ENCODE measurements at places on chromosomes 13 and 19.
A peak's percentile ranks its signal among the peaks of the same experiment; 100 is the strongest.

- no peak for DNase-seq
Observed at GRCh38 chr19:34661357-34661756, 15.6 kb downstream of the SCGB2B2 start.

DNA sequence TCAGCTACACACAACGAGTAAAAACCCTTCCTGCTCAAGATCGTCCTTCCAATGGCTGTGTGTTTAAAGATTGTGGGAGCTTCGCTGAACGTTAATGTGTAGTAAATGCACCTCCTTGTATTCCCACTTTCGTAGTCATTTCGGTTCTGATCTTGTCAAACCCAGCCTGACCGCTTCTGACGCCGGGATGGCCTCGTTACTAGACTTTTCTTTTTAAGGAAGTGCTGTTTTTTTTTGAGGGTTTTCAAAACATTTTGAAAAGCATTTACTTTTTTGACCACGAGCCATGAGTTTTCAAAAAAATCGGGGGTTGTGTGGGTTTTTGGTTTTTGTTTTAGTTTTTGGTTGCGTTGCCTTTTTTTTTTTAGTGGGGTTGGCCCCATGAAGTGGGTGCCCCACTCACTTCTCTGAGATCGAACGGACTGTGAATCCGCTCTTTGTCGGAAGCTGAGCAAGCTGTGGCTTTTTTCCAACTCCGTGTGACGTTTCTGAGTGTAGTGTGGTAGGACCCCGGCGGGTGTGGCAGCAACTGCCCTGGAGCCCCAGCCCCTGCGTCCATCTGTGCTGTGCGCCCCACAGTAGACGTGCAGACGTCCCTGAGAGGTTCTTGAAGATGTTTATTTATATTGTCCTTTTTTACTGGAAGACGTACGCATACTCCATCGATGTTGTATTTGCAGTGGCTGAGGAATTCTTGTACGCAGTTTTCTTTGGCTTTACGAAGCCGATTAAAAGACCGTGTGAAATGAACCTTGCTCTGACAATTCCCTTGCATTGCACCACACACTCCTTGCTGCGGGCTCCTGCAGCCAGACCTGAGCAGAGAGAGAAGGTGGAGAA, 2.7 kb upstream of the FAM174C start:
- DNase-seq, result no peak

DNA sequence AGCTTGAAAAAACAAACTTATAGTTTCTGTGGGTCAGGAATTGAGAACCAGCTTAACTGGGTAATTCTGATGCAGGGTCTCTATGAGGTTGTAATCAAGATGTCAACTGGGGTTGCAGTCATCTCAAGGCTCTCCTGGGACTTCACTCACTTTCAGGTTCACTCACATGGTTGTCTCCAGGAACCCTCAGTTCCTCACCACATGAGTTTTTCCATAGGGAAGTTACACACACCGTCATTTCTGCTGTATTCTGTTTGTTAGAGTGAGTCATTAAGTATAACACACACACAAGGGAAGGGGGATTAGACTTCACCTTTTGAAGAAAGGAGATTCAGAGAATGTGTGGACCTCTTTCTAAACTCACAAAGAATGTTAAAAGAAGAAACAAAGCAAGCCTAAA, 34.9 kb upstream of the MLNR start:
- no peak for DNase-seq

DNA sequence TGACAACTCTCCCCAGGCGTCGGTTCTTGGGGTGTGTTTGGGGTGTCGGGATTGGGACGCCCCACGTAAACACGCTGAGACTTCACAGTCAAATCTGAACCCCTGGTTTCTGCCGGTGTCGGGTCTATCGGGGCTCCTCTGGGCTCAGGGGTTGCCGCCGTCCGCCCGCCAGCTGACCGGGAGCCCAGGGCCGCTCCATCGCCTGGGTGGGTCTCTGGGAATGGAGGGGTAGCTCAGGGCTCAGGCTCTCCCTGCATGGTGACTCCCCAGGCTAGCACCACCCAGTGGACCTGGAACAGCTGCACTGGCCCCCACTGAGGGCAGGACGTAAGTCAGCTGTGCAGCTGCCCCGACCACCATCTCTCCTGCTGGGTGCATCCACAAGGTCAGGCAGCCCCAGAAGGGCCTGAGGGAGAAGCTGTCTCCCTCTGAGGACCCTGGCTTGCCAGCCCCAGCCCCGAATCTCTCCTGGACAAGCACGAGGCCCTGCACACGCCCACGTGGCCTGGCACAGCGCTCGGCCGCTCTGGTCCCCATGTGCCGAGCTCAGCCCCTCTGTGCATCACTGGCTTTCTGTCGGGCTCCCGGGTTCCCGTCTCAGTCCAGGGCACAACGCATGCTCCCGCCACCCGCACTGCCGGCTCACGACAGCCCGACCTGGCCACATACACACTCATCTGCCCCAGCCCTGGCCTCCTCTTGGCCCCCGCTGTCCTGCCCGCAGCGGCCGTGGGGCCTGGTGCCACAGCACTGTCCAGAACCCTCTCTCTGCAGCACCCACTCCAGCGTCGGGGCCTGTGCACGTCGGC, 6.1 kb downstream of the RNF126 start:
- DNase-seq, result no peak

DNA sequence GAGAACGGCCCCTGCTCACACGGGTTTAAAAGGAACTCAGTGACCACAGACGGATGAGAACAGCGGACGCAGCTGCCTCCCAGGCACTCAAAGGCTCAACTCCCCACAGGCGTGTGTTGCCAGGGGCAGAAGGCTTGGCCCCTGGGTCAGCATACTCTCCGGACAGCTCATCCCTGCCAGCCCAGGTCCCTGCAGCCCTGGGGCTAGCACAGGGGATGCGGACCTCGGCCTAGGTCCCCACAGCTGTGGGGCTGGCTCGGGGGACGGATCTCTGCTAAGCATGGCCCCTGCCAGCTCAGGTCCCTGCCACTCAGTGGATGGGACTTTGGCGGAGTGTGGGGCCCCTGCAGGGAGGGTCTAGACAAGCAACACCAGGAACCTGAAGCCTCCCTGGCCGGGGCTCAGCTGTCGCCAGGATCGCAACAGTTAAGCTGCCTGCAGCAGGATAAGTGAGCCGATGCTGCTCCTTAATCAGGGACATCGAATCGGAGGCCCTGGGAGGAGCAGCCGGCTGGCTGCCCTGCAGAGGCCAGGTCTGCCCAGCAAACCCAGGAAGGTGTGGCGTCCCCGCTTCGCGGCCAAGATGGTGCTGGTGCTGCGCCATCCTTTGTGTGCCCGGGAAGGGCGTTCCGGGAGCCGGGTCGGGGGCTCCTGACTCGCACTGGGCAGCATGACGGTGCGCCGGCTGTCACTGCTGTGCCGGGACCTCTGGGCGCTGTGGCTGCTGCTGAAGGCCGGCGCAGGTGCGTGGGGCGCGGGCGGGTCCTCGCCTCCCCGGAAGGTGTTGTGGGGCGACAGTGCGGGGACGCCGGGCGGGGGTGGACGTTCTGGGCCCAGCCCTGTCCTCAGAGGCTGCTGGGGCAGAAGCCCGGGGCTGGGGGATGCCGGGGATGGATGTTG, 32.5 kb downstream of the MCF2L start:
- DNase-seq, result no peak

DNA sequence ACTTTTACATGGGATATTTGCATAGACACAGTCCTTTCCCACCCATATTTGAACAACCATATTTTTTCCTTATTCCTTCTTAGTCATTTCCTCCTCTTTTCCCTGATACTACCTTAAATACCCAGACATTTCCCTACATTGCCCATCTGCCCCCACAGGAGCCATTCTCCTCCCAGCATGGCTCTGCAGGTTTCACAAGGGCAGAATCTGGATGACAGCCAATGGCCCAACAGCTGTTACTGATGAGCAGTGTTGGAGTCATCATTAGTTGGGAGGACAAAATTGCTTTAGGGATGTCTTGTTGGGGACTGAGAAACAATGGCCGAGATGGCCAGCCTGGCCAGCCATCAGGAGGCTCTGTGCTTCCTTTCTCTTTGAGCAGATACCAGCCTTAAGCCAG, 209.5 kb downstream of the KLF5 start:
- no peak for DNase-seq

- peak; percentile 34 for DNase-seq
Observed at GRCh38 chr19:48656840-48657474, 11.0 kb upstream of the CA11 start.

DNA sequence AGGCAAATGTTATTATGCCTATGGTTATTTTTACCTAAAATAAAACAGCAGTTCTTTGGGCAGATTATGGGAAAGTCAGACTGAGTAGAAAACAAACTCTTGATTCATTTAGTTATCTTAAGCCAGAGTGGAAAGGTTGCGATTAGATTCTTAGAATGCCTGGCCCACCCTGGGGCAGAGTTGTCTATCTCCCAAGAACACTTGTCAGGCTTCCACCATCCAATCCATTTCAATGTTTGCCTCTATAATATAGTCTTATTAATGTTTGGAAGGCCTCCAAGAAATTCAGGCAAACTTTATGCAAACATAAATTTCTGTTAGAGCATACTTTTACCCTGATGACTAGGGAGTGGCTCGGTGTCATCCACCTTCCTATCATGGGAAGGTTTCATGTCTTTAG, 207.0 kb downstream of the SLITRK6 start:
- no peak for DNase-seq

DNA sequence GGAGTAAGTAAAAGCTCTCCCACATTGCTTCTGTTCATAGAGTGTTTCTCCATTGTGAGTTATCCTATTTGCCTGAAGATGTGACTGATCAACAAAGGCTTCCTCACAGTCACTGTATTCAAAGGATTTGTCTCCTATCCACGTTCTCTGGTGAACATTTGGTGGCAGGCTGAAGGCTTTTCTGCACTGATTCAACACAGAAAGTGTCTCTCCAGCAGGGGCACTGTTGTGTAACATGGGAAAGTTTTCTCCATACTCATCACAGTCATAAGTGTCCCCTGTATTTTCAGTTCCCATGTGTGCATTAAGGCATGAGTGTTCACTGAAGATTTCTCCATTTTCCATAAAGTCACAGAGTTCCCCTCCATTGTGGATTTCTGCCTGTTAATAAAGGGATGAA, 17.6 kb downstream of the ZNF121 start:
- DNase-seq, result no peak

DNA sequence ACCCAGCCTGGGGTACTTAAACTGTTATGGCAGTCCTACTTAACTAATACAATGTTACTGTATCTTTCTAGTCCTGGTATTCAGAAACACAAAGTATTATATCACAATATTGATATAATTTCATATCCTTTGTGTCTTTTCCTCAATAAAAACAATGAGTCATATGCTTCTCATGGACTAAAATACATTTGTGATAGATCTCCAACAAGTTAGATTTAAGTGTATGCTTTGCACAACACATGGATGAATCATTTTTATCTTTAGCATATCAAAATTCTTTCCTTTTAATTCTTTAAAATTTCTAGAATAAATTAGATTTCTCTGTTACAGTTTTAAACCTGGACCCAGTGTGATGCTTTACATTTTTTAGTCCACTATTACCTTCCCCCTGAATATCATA, 1357.8 kb upstream of the ATXN8OS start:
- no peak for DNase-seq

GRCh38 chr13:39916330-39916729, 260.9 kb downstream of the COG6 start:
- no peak for DNase-seq

DNA sequence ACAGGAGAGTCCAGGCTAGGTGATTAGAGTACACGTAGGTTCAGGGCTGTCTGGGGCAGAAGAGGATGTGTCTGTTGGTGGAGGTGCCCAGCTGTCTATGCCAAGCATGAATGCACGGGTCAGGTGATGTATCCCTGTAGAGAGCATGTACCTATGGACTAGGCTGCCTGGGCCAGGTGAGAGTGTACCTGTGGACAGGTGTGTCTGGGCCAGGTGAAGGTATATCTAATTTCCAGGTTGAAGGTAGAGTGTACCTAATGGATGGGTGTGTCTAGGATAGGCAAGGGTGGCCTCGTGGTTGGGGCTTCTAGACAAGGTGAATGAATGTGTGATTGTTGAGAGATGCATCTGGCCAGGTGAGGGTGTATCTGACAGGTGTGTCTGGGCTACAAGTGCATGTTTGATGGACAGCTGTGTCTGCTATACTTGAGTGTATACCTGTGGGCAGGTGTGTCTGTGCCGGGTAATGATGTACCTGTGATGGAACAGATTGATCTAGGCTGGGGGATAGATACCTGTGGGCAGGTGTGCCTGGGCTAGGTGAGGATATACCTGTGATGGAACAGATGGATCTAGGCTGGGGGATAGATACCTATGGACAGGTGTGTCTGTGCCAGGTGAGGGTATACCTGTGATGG, 15.5 kb upstream of the ZNF414 start:
- no peak for DNase-seq

DNA sequence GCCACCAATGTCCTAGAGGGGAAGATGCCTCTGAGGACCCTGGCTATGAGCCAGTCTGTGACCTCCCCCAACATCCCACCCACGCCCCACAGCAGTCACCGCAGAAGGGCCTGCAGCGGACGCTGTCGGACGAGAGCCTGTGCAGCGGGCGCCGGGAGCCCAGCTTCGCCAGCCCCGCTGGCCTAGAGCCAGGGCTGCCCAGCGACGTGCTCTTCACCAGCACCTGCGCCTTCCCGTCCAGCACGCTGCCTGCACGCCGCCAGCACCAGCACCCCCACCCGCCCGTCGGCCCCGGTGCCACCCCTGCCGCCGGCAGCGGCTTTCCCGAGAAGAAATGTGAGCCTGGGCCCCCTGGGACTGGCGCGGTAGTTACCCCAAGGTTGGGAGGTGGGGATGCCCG, 30.6 kb downstream of the DPF1 start:
- no peak for DNase-seq

- DNase-seq, result no peak
Observed at GRCh38 chr13:24386816-24387708, 77.7 kb downstream of the C1QTNF9 start.

GRCh38 chr13:40024204-40024966, 368.9 kb downstream of the COG6 start:
- no peak for DNase-seq

GRCh38 chr13:29255567-29255966, 339.9 kb downstream of the SLC7A1 start:
- DNase-seq, result no peak

GRCh38 chr13:39870197-39870747, 214.8 kb downstream of the COG6 start:
- no peak for DNase-seq

DNA sequence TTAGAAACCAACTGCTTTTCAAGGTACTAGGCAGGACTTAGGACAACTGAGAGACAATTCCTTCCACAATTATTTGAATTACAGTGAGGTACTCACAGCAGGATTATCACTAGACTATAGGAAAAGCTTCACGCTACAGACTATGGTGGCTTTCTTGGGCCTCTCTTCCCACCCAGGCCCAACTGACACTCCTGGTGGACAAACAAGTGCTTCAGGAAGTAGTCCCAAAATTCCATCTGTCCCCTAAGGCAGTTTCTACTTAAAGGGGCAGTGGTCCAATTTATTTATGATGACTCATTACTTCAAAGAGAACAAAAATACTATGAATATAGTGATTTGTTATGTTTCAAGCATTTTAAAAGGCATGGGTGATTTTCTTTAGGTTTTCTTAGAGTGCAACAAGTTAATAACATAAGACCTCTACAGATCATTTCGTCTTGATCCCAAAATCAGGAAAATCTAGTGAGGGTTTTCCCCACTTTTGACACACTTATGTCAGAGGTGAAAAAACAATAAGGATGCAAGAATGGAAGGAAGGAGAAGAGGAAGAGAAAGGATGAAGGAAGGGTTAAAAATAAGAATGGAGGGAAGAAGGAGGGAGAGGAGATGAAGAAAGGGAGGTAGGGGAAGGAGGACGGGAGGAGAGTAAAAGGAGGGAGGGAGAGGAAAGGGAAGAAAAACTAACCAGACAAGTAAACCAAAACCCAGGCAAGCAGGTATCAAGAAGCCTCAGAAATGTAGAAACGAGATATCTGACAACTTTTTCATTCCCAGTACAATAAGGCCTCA, 100.7 kb downstream of the SERP2 start:
- DNase-seq, result no peak

GRCh38 chr13:71021825-71022422, 845.1 kb downstream of the DACH1 start:
- no peak for DNase-seq

- DNase-seq, result peak; percentile 49
Observed at GRCh38 chr19:16371540-16371986, 46.9 kb downstream of the KLF2 start.
